ENCODE measurements at places on chromosomes 3 and 15. TPM values are rescaled to one million over a fixed set of nuclear protein-coding genes. Genes with fewer than 3 reads are reported as not detected.

DNA sequence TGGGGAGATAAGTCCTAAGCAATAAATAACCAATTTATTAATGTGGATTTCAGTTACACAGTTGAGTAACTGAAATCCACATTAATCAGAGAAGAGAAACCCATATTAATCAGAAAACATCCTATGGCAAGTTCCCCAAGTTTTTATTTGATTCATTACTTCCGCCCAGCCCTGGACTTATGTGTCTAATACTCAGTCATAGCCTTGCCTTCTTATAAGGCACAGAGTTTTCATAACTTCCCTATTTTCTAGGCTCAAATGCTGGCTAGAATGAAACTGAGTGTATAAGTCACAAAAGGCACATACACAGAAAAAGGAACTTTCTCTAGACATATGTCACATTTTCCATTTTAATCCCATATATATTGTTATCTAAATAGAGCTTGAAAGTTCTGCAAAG, 28.8 kb downstream of the CD47 start:
- peaks cover 13% of the 10 kb centered on the region for H3K4me1 ChIP-seq
- no peak overlapping the region for H3K27ac ChIP-seq
- no peak overlapping the region for H3K4me3 ChIP-seq
- peaks cover 10% of the 10 kb centered on the region for H3K36me3 ChIP-seq
- no peaks in the 10 kb centered on the region for H3K27me3 ChIP-seq

DNA sequence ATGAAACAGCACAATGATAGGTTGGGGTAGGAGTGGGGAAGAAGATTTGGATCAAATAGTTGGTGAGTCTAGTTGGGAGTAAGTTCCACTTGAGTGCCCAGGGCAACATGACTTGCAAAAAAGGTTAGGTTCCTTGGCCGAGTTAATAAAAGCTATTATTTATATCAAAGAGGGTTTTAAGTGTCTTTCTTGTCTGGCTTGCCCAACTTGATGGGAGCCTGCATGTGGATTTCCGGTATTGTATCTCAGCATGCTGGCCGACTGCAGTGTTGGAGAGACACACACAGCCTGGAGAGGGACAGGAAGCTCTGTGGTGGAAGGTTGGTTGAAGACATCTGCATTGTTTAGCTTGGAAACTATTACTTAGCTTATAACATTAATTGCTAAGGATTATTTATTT, 449.5 kb upstream of the TBL1XR1 start:
- H3K27ac ChIP-seq: no peak overlapping the region
- H3K27me3 ChIP-seq: no peaks in the 10 kb centered on the region
- H3K4me1 ChIP-seq: peaks cover 36% of the 10 kb centered on the region
- H3K4me3 ChIP-seq: no peak overlapping the region
- no peak for DNase-seq
- H3K36me3 ChIP-seq: no peaks in the 10 kb centered on the region

DNA sequence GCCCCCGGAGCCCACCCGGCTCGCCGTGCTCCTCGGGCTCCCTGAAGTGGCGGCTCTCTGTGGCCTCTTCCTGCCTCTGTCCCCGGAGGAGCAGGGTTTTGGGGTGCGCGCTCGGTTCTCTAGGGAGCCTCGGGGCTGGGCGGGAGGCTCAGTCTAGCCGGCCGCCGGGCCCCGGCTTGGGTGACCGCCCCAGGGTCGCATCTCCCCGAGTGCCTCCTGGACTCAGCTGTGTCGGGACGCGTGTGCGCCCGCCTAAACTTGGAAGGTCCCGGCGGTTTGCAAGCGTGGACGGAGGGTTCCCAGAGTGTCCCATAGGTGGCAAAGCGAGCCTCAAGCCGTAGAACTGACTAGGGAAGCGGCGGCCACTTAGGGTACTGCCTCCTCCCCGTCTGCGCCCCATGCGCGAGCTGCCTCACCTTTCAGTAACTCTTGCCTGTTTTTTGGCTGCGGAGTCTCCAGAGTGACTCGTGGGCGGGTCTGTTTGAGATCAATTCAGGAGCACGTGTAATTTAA, 601 bp downstream of the ACTL6A start:
- DNase-seq: peak; percentile 15
- H3K36me3 ChIP-seq: no peaks in the 10 kb centered on the region
- peaks cover 3% of the 10 kb centered on the region for H3K4me1 ChIP-seq
- no peaks in the 10 kb centered on the region for H3K27me3 ChIP-seq
- H3K27ac ChIP-seq: peak overlapping the region; percentile 67

DNA sequence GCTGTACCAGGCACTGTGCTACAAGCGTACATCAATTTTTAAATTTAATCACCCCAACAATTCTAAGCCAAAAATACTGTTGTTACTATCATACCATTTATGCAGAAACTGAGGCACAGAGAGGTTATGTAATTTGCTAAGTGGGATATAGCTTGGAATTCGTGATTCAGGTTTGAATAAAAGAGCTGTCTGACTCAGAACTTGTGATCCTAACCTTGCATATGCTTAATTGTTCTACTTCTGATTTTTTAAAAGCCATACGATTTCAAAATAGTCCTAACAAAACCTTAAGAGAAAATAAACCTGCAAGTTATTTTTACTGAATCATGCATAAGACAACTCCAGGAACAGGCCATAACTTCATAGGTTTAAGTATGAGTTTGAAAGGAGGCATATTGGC, 498.0 kb upstream of the CFAP20DC start:
- H3K4me1 ChIP-seq: no peaks in the 10 kb centered on the region
- no peak for DNase-seq
- H3K27ac ChIP-seq: no peak overlapping the region
- no peaks in the 10 kb centered on the region for H3K27me3 ChIP-seq

DNA sequence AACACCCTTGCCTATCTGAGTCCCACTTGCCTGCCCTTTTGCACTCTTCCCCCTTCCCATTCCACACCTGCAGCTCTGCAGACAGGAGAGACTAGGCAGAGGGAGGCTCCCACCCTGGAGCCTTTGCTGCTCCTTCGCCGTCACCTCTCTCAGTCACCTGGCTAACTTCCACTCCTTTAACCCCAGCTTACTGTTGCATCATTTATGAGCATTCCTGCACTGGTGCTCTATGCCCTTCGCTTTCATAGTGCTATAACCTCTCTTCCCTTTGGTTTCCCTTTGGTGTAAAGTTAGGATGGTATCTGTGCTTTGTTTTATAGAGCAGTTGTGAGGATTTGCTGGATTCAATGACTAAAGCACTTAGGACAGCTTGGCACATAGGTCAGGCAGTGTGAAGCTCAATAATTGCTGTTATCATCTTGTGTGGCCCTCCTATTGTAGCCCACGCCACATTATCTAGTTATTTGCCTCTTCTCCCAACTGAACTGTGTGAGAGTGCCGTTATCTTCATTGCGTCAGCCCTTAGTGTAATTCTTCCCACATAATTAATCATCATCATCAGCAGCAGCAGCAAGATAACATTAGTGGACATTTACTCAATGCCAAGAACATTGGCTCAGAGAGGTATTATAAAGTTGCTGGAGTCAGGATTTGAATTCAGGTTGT, 253.9 kb downstream of the CACNA2D3 start:
- no peak overlapping the region for H3K4me3 ChIP-seq
- H3K4me1 ChIP-seq: no peaks in the 10 kb centered on the region
- H3K27ac ChIP-seq: no peak overlapping the region
- no peaks in the 10 kb centered on the region for H3K36me3 ChIP-seq
- DNase-seq: no peak
- no peaks in the 10 kb centered on the region for H3K27me3 ChIP-seq

GRCh38 chr3:263393-263792, 66.8 kb downstream of the CHL1 start:
- H3K4me1 ChIP-seq: no peaks in the 10 kb centered on the region
- H3K36me3 ChIP-seq: no peaks in the 10 kb centered on the region
- no peak overlapping the region for H3K27ac ChIP-seq
- H3K27me3 ChIP-seq: no peaks in the 10 kb centered on the region
- DNase-seq: no peak
- no peak overlapping the region for H3K4me3 ChIP-seq

DNA sequence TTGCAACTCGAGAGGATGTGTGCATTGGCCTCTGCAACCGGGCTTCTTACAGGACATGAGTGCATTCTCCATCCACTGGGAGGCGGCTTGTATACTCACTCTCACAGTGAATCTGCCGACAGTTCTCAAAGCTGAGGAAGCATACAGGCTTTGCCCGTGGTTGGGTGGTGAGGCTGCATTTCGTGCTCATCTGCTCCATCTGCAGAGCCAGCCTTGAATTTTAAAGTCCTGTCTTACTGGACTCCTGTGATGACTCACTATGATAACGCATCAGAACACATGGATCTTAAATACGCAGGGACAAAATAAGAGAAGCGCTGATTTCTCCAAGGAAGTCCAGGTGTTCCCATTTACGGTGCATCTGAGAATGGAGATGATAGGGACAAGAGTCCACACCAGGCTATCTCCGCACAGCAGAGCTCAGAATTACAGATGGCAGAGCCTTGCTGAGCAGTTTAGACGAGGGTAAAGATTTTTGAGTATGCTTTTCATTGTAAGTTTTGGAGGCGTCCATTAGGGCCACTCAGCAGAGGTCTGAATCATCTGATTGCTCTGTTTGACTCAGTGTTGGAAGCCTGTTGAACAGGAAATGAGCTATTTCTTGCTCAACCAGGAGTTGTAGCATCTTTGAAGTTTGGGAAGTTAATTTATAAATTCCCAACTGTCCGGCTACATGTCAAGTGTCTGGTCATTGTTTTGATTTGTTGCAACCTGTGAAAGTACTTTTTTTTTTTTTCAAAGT, 87.1 kb downstream of the GABRG3 start:
- no peaks in the 10 kb centered on the region for H3K4me1 ChIP-seq
- no peak overlapping the region for H3K27ac ChIP-seq
- H3K27me3 ChIP-seq: no peaks in the 10 kb centered on the region
- no peak overlapping the region for H3K4me3 ChIP-seq
- H3K36me3 ChIP-seq: no peaks in the 10 kb centered on the region

- H3K27me3 ChIP-seq: no peaks in the 10 kb centered on the region
- no peak overlapping the region for H3K27ac ChIP-seq
- DNase-seq: no peak
- H3K4me1 ChIP-seq: no peaks in the 10 kb centered on the region
- no peaks in the 10 kb centered on the region for H3K36me3 ChIP-seq
- no peak overlapping the region for H3K4me3 ChIP-seq
Measured at GRCh38 chr3:5568451-5568850, 380.9 kb downstream of the EDEM1 start.

GRCh38 chr3:32945136-32945535, 6.3 kb upstream of the CCR4 start:
- no peaks in the 10 kb centered on the region for H3K36me3 ChIP-seq
- H3K27ac ChIP-seq: no peak overlapping the region
- no peaks in the 10 kb centered on the region for H3K4me1 ChIP-seq
- no peak for DNase-seq
- H3K27me3 ChIP-seq: no peaks in the 10 kb centered on the region

DNA sequence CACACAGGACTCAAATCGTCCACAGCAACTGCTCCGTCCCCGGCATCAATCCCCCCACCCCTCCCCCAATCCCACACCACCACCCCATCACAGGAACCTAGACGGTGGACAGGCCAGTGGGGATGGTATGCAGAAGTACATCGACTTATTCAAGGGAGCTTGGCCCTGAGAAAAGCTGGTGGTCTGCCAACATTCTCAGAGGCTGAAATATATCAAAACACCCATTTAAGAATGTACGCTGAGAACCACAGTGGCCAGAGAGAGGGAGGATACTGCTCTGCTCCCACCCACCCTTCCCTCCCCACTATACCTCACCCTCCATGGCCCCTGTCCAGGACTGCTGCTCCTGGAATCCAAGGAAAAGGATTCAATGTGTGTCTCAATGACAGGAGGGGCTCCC, 12.4 kb upstream of the USP3 start:
- no peaks in the 10 kb centered on the region for H3K27me3 ChIP-seq
- H3K4me1 ChIP-seq: no peaks in the 10 kb centered on the region
- no peak for DNase-seq
- H3K36me3 ChIP-seq: no peaks in the 10 kb centered on the region
- H3K4me3 ChIP-seq: no peak overlapping the region
- no peak overlapping the region for H3K27ac ChIP-seq

GRCh38 chr3:94928921-94929320, 866.1 kb downstream of the NSUN3 start:
- no peaks in the 10 kb centered on the region for H3K36me3 ChIP-seq
- H3K4me1 ChIP-seq: no peaks in the 10 kb centered on the region
- H3K27ac ChIP-seq: no peak overlapping the region
- no peaks in the 10 kb centered on the region for H3K27me3 ChIP-seq
- no peak for DNase-seq

DNA sequence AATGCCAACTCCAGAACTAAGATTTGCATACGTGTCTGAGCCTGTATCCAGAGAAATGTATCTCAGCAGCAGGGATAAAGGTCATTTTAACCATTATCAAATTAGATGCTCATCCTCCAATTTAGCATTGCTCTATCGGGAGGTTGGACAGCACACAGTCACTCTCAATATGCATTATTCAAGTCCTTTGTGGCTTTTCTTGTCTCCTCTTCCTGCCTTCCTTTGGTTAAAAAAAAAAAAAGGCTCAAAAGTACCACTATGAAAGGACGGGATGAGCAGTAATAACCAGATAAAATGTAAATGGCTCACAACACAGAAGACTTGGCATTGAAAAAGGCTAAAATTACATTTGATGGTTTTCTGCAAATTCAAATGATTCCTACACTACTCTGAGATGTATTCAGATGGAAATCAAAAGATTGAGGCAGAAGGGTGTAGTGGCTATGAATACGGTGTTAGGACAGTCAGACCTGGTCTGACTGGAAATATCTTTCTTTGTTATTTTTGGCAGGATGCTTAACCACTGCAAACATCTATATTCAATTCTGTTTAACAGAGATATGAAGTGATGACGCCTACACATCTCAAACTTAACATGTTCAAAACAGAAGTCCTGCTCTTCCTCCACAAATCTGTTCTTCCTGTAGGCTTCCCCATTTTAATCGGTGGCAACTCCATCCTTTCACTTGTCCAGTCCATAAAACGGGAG, 109.6 kb downstream of the ADAMTS9 start:
- H3K27ac ChIP-seq: no peak overlapping the region
- DNase-seq: no peak
- H3K4me1 ChIP-seq: peaks cover 6% of the 10 kb centered on the region
- no peak overlapping the region for H3K4me3 ChIP-seq
- H3K27me3 ChIP-seq: no peaks in the 10 kb centered on the region

DNA sequence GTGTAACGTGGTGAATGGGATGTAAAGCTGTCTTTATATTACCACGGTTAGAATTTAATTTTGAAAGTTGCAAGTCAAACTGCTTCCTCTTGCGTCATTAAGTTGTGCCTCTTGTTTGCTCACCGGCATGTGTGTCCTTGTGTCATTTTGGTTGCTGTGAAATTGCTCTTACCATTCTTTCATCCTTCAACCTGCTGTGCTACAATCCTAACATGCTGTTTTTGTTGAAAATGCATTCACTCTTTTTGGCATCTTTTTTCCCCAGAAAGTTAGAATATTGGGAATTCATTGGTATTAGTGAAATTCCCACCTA, 164.7 kb downstream of the PGPEP1L start:
- no peak overlapping the region for H3K27ac ChIP-seq
- no peak overlapping the region for H3K4me3 ChIP-seq
- no peaks in the 10 kb centered on the region for H3K27me3 ChIP-seq
- H3K4me1 ChIP-seq: peaks cover 46% of the 10 kb centered on the region

Gene CX3CR1
- total RNA-seq: 0.54 TPM

Gene CSK
- 32.7 TPM for total RNA-seq

Gene ZBTB20
- total RNA-seq: 112 TPM

Gene HAPLN3
- 173 TPM for total RNA-seq
